ENCODE measurements at places on chromosomes 12 and 14.

DNA sequence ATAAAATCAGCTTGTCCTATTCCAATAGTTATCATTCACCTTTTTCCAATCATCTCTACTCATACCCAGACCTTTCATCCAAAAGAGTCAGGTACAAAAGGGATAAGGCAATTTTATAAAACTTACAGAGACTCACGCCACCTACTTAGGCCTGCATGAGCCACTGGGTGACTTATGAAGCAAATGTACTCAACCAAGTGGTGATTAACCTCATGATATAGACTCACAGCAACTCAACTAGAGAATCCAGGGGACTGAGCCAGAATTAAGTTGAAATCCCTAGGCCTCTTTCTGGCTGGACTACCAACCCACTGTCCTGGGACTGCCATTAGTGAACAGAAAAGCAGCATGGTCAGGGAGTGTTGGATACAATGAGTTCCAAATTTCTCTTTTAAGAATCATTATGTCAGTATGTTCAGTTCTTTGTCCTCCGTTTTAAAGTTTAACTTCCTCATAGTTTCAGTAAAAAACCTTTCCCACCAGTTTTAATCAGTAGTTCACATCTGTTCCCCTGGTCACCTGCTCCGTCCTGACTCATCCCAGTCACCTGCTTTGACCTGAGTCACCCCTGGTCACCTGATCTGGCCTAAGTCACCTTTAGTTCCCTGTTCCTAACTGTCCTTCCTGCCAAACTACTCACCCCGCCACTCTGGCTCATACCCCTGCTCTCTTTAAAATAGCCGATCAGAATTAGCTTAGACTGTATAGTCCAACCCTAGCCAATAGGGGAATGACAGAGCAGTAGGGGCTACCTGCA, 36.8 kb downstream of the SPTSSA start:
- DNase-seq, result no peak

DNA sequence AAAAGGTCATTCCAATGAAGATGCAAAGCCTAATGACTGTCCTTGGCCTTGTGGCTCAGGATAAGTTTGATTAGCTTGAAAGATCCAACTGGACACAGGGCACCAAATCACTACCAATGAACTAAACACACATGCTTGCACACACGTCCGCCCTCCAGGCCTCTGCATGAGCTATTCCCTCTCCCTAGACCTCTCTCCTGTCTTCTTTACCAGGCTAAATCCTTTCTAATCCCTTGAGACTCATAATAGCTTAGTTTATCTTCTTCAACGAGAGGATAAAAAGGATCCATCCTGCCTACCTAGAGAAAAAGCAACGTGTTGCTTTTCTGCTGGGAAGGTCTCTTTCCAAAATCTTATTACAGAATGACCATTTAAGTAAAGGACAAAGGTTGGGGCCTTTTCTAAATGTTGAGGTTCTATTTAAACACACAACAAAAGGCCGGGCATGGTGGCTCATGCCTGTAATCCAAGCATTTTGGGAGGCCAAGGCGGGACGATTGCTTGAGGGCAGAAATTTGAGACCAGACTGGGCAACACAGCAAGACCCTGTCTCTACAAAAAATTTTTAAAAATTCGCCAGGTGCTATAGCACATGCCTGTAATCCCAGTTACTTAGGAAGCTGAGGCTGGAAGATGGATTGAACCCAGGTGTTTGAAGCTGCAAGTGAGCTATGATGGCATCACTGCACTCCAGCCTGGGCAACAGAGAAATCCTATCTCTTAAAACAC, 22.4 kb downstream of the PXN start:
- DNase-seq, result no peak

GRCh38 chr12:95182868-95183415, 34.3 kb downstream of the FGD6 start:
- no peak for DNase-seq

GRCh38 chr14:96098309-96098998, 59.3 kb downstream of the C14orf132 start:
- DNase-seq, result no peak

GRCh38 chr12:87280356-87280755, 748.8 kb downstream of the C12orf50 start:
- DNase-seq, result no peak

GRCh38 chr12:15787778-15788177, 1.4 kb downstream of the EPS8 start:
- no peak for DNase-seq

GRCh38 chr14:103456167-103456835, 66.3 kb downstream of the CKB start:
- no peak for DNase-seq

DNA sequence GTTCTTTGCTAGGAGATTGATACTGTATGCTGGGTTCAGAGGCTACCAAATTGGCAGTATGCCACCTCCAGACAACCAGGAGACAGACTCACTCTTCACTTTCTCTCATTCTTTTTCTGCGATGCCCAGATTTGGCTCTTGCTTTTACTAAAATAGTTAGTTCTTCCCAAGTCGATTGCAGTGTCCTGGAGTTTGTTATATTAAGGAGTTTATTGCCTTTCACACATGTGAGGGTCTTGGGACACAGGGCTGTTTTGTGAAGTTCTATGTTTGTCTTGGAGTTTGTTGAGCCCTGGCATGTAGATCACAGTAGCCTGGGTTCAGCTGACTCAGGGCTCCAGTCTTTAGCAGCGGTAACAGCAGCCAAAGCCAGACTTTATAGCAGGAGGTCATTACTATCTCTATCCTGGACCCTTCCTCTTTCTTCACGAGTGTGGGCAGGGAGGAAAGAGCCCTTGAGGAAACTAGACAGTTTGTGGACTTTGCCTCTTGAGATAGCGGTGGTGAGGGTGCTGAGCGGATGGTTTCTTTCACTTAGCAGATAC, 1.6 kb downstream of the MLEC start:
- DNase-seq, result no peak

DNA sequence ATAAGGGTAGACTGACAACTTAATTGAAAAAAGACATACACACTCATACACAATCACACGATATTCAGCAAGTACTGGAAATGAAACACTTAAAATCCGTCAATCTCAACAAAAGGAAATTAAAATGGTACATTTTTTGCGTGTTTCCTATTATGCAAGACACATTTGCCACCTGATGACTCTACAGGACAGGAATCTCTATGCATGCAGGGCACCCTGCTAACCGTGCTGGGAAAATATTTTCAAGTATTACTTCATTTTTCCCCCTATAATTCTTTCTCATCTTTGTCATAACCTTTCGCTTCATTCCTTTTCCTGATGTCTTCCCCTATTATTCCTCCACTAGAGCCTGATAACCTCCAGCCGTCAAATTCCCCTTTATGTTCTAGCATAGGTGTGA, 150.2 kb downstream of the TMEM132D start:
- peak; percentile 47 for DNase-seq

GRCh38 chr14:89731396-89731933, 223.1 kb downstream of the EFCAB11 start:
- DNase-seq, result no peak

DNA sequence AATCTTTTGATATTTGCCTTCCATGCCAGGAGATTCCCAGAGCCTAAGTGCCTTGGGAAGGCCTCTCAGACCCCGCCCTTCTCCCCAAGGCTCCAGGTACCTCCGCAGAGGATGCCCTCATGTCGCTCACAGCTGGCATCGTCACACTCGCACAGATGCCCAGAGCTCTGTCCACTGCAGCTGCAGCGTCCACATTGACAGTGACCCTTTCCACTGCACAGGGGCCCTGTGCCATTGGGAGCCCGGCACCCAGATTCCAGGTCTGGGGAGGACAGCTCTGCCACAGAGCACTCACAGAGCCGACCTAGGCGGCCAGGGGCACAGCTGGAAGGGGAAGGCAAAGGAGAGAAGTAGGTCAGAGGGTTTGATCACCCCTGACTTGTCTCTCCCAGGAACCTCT, 12.3 kb upstream of the CSAD start:
- no peak for DNase-seq

GRCh38 chr14:29716150-29716549, 211.5 kb downstream of the PRKD1 start:
- DNase-seq, result no peak
